ENCODE measurements at places on chromosomes 6 and 20.

GRCh38 chr20:24968278-24968800 is 19.3 kb downstream of the CST7 start:
- DNase-seq, result no peak

DNA sequence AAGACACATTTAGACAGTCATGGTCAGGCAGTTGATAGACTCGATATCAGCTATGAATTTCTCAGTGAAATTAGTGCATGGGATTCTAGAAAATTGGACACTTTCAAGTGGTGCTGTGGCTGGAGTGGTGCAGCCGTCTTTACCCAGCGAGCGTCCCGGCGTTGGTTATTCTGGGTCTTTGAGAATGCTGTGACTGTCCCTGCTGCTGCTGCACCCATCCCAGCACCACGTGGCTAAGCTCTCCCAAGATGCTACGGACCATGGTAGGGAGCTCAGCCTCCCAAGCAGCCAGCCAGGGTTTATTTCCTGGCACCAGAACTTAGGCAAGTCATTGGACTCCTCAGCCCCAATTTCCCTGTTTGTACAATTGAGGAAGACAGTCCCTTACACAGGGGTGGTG is 147.2 kb upstream of the RPS6KA2 start:
- no peak for DNase-seq

DNA sequence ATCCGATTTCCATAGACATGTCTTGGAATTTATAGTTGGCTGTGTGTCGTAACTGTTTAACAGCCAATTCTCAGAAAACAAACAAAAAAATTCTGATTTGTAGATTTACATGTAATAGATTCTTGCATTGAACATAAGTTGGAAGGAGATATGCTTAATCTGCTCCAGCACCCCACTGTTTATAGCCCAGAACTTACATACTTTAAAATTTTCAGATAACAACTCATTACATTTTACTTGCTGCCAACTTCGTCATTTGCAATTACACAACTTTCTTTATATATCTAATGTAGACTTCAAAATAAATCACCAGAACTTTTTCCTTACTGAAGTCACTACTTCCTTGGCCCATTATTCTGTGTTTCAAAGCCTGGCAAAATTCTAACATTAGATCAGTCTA is 472.3 kb upstream of the EYS start:
- DNase-seq, result no peak

GRCh38 chr20:33721391-33722140 is 1.5 kb upstream of the PXMP4 start:
- DNase-seq, result no peak

DNA sequence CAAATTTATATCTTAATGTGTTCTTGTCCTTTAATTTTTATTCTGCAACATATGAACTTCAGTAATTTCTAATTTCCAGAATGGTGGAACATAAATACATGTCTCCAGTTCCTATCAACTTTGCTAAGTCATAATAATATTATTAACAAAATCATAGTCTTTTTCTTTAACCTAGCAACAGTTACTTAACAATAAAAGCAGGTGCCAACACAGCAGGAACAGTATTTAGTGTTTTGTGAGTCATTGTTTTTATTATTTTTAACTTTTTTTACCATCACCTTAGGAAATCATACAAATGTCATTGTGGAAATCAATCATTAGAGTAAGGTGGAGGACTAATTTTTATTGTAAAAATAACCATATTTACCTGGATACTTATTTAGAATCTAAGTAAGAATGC is 133.5 kb downstream of the PLCB1 start:
- no peak for DNase-seq

- DNase-seq, result peak; percentile 33
Measured at GRCh38 chr6:113936093-113936934, 34.6 kb downstream of the HDAC2 start.

- DNase-seq, result no peak
Measured at GRCh38 chr20:24918579-24919566, 30.2 kb upstream of the CST7 start.

- DNase-seq, result no peak
Measured at GRCh38 chr6:164072240-164072666, 657.7 kb downstream of the QKI start.

DNA sequence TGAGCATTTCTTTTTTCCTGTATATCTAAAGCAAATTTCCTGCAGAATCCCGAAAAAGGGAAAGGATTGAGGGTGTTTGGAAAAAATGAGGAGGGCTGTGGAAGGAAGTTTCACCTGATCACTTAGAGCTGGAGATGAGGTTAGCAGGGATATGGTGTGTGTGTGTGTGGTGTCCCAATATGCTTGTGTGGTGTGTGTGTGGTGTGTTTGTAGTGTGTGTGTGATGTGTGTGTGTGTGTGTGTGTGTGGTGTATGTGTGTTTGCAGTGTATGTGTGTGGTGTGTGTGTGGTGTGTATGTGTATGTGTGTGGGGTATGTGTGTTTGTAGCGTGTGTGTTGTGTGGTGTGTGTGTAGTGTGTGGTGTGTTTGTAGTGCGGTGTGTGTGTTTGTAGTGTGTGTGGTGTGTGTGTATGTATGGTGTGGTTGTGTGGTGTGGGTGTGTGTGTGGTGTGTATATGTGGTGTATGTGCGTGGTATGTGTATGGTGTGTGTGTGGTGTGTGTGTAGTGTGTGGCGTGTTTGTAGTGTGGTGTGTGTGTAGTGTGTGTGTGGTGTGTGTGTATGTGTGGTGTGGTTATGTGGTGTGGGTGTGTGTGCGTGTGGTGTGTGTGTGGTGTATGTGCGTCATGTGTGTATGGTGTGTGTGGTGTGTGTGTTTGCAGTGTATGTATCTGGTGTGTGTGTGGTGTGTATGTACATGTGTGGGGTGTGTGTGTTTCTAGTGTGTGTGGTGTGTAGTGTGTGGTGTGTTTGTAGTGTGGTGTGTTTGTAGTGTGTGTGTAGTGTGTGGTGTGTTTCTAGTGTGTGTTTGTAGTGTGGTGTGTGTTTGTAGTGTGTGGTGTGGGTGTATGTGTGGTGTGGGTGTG is 67.6 kb downstream of the GCNT2 start:
- no peak for DNase-seq

GRCh38 chr6:70151616-70152015 is 151.3 kb downstream of the COL9A1 start:
- DNase-seq, result no peak

- no peak for DNase-seq
Measured at GRCh38 chr6:5626727-5627426, 365.6 kb downstream of the FARS2 start.

- DNase-seq, result no peak
Measured at GRCh38 chr20:18360635-18361034, 72.3 kb downstream of the ZNF133 start.

DNA sequence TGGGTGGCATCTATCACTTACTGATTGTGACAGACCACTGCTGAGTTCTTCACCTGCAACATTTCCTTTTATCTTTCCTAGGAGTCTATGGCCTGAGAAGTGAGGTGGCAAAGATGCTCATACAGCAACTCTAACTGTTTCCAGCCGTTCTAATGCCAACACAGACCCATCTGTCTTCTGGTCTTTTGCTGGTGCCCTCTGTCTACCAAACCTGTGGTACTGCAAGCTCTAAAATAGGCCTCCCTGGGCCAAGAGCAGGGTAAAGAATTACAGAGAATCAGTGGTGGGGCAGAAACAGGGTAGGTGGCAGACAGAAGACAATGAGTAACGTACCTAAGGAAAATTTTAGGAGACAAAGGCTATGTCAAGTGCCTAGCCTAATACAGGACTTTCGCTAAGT is 611.0 kb upstream of the FLRT3 start:
- DNase-seq, result no peak

- DNase-seq, result no peak
Measured at GRCh38 chr20:64222851-64223525, 32.6 kb upstream of the PCMTD2 start.

DNA sequence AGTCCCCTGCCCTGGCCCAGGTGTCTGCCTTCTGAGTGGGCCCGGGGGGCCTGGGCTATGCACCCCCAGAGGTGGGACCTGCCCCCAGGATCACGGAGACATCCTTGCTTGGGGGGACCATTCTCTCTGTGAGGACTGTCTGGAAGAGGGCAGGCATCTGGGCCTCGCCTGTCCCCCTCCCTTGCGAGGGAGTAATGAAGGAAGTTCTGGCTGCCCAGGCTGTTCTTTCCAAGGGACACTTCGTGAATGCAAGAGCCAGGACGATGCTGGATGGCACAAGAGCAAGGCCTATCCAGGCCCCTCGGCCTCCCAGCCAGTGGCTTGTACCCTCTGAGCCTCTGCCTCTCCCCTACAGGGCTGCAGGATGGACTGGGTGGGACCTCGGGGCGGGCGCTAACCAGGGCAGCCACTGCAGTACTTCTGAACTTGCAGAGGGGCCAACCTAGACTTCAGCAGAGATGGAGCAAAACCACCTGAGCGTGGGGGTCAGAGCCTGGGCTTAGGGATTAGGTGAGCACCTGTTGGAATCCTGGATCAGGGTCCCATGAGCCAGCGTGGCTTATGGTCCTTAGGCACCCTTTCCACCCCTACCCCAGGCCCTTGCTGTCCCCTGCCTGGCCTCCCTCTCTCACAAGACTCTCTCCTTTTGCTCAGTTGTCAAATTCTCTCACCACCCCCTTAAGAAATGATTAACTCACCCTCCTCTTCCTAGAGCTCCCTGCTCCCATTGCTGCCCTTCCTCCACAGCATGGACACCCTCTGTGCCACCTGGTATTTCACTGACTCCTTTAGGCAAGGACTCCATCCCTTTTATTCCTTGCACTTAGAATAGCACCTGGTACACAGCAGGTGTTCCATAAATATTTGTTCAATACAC is 53.2 kb downstream of the CTCFL start:
- DNase-seq, result no peak

- no peak for DNase-seq
Measured at GRCh38 chr6:73734832-73735453, 38.9 kb downstream of the CD109 start.

DNA sequence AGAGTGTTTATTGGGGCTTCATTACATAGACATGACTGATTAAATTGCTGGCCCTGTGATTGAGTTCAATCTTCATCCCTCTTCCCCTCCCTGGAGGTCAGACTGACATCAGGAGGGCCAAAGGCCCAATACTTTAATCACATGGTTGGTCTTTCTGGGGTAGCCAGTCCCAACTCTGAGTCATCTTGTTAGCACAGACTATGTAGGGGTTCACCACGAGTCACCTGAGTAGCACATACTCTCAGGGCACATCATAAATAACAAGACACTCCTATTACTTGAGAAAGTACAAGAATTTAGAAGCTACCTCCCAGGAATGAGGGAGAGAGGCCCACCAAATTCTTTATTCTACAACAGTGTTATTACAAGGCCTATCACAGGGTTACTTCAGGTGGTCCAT is 11.3 kb downstream of the GINS1 start:
- no peak for DNase-seq

DNA sequence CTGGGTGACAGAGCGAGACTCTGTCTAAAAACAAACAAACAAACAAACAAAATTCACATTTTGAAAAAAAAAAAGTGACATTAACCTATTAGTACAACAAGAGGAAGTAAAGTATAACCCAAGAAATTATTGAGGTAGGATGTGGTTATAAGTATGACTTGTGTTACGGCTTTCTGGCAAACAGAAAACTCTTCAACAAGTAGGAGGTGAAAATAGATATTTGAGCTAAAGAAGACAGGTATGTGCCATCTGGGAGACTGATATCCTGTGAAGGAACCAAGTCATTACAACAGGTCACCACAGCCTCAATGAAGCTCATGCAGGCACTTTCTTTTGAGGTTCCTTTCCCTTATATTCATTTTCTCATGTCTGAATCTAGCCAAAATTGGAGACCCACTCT is 28.8 kb downstream of the TLDC2 start:
- DNase-seq, result no peak

DNA sequence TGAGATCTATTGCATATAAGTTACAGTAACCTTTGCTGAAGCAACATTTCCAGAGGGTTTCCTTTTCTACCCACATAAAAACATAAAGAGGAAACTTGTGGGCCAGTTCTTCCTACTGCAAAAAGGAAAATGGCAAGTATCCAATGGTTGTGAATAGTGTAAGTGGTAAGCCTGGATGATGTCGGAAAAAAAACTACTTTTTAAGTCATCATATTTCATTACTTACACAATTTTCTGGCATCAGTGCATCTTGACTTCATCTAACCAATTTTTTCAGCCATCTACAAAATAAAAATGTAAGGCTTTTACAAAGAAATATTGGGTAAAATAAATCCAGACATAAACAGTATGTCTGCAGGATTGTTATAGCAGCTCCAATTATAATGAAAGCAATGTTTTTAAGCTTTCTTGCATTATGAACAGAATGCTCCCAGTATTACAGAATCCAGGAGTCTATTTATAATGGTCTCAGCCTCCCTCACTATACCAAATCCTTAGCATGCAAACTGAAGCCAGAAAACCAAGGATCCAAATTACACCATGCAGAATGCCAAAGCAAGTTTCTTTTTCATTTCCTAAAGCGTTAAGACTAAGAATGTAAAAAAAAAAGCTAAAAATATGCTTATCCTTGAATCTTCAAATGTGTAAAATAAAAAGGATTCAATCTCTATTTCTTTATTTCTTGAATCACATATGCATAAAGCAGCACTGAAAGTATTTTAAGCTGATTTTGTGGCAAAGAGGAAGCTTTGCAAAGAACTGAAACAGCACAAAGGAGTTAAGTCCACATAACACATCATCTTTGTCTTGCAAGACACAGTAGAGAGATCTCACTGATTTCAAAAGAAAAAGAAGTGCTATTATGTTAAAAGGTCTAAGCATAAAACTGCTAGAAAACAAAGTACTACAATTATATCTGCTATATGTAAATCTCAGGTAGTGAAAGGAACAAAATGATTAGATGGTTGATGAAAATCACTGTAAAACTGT is 126.8 kb upstream of the HMGCLL1 start:
- no peak for DNase-seq

DNA sequence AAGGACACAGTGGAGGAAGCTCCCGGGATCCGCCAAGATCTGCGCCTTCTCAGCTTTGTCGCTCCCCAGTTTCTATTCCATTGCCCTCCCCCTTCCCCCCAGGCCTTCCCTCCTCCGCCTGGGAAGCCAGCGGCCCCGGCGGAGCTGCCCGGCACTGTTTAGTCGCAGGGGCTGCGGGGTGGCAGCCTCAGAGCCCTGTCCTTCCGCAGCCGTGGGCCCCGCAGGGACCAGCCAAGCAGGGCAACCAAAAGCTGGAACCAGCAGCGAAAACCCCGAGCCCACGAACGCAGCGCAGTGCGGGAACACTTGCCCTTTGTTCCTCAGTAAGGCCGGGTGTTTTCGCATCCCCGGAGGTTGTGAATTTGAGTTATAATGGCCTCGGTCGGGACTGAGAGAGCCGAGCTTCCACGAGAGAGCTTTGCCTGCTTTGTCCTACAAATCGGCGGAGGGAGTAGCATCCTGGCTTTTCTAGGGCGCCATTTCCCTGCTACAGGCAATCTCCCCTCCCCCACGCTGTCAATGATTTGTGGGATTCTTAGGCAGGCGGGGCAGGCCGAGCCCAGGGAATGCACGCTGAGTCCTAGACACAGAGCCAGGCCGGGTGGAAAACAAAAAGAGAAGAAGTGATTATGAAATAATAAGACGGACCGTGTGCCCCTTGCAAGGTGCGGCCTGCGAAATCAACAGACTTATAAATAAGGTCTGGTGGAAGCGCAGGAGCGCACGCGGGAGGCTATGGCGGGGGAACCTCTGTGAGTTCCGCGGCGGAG is 4.0 kb upstream of the TUBB2B start:
- DNase-seq, result peak; percentile 76

All from neural crest cell (in vitro differentiated cells).